ENCODE measurements at places on chromosomes 4 and X.
A peak's percentile ranks its signal among the peaks of the same experiment; 100 is the strongest.

- DNase-seq = no peak
These were observed 360.3 kb upstream of the CXorf51B start for GRCh38 chrX:146449243-146449642.

GRCh38 chr4:1998296-1998695 is 10.5 kb downstream of the NELFA start:
- DNase-seq = no peak

GRCh38 chrX:132412208-132412607 is 76.6 kb downstream of the MBNL3 start:
- no peak for DNase-seq

- no peak for DNase-seq
These were observed 132.7 kb downstream of the PALLD start for GRCh38 chr4:168629566-168629965.

GRCh38 chr4:177455561-177455970 is 13.3 kb upstream of the AGA start:
- DNase-seq = no peak

DNA sequence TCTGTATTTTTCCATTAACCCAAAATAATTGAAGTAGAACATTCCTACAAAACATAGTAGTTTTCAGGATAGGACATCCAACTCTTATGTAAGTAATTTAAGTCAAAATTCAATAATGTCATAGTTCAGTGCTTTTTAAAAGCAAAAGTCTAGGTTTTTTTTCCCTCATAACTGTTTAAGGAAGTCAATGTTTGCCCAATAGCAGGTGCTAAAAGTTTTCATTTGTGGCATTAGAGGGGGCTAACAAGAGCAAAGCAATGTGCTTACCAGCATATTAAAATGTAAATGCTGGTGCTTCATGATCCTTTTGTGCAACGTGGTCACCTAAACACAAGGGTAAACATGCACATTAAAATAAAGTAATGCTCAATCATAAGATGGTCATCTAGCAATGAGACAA is 155.2 kb upstream of the PPP1R2C start:
- no peak for DNase-seq

DNA sequence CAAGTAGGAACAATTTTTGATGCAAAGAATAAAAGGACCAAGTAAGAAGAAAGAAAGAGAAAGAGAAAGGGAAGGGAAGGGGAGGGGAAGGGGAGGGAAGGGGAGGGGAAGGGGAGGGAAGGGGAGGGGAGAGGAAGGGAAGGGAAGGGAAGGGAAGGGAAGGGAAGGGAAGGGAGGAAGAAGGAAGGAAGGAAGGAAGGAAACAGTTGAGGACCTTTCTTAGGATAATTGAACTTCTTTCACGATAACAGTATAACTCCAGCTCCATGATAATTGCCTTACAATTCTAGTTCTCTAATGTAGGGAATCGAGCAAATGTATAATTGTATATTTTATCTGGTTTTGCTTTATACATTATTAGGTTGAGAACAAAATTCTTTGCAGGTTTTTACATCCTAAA is 556.2 kb upstream of the PCDH10 start:
- no peak for DNase-seq

DNA sequence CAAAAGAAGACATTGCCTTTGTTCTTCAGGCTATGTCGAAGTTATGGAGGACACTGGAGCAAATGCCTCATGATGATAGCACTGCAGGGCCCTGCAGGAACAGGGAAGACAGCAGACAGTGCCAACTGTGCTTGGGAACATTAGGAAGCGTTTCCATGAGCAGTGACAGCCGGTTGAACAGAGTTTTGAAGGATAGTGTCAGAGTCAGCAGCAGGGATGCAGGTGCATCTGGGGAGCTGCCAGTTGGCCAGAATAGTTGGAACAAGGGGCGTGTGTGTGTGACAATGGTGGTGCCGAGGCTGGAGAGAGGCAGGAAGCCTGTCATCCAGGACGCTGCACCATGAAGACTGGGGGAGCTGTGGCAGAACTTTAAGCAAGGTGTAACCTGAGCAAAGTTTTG is 88.6 kb downstream of the SHROOM3 start:
- DNase-seq = no peak

- no peak for DNase-seq
These were observed 74.2 kb downstream of the TAF1 start for GRCh38 chrX:71440401-71440800.

DNA sequence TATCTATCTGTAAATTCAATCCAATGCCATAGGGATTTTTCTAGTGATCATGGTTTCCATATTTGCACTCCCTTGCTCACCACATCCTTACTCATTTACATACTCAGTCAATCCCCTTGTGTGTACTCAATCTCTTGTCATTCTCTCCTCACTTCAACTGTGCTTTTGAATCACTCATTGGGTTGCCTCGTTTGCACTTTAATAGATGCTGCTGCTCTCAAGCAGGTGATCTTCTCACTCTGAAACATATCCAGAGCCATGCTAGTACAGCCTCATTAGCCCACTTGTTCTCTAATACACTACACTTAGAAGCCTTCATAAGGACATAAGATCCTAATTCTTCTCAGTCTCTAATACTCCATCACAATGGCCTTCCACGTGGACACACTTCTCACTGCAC is 507.9 kb downstream of the TECRL start:
- DNase-seq = no peak

- DNase-seq = no peak
These were observed 2.8 kb upstream of the RUFY3 start for GRCh38 chr4:70718811-70719604.

- no peak for DNase-seq
These were observed 2.9 kb downstream of the HDAC8 start for GRCh38 chrX:72569786-72570185.

DNA sequence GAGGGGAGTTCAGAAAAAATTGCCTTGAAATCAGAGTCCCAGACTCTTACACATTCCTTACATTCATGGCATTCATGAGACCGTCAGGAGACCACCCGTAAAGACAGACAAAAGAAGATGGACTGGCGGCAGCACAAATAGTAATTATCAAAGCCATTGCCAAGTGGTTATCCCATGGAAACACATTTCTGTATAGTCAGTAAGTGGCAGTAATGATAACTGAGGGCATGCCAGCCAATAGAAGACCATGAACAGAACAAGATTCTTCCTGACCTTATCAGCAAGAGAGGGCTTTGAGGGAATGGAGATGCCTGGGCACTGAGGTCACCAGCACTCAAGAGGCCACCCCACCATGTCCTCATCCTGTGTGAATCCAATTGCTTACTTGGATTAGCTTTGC is 121.7 kb upstream of the HCCS start:
- DNase-seq = no peak

GRCh38 chr4:80586716-80587115 is 251.2 kb downstream of the CFAP299 start:
- no peak for DNase-seq

GRCh38 chrX:19955306-19955705 is 35.6 kb downstream of the BCLAF3 start:
- no peak for DNase-seq

DNA sequence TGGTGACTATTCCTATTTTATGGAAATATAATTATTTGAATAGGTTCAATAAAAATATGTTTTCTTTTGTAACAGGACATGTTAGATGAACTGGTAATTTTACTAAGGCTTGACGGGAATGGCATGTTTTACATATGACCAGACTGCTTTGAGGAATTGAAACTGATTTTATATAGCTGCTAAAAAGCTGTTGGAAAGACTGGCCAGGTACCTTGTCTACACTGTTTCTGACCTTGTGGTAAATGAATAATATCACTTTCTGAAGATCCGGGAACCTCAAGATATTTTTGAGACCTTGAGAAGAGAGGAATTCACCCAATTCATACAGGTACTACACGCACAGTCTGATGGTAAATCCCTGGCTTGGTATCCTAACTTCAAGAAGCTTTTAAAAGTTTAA is 42.1 kb upstream of the USP46 start:
- peak; percentile 31 for DNase-seq

GRCh38 chr4:174697202-174697601 is 131.8 kb downstream of the GLRA3 start:
- no peak for DNase-seq

- DNase-seq = no peak
These were observed 235.8 kb downstream of the TRAM1L1 start for GRCh38 chr4:116849620-116850019.

- peak; percentile 31 for DNase-seq
These were observed at the start of gene GPRIN3 for GRCh38 chr4:89307446-89308160. Gene GPRIN3, minus strand, starts transcription at chr4:89307800. Its CDS starts 57,690 bp downstream, at chr4:89250110.

DNA sequence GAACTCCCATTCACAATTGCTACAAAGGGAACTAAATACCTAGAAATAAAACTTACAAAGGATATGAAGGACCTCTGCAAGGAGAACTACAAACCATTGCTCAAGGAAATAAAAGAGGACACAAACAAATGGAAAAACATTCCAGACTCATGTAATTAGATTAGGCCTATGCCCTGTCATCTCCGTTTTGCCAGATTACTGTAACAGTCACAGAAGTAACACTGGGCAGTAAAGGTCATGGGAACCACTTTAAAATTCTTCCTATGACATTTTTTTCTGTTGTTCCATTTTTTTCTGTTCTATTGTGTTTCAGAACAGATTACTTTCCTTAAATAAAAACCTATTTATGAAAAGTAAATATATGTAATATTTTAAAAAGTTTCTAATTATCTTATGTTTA is 199.4 kb upstream of the CENPE start:
- no peak for DNase-seq

- no peak for DNase-seq
These were observed 100.3 kb downstream of the PAPSS1 start for GRCh38 chr4:107619731-107620130.

DNA sequence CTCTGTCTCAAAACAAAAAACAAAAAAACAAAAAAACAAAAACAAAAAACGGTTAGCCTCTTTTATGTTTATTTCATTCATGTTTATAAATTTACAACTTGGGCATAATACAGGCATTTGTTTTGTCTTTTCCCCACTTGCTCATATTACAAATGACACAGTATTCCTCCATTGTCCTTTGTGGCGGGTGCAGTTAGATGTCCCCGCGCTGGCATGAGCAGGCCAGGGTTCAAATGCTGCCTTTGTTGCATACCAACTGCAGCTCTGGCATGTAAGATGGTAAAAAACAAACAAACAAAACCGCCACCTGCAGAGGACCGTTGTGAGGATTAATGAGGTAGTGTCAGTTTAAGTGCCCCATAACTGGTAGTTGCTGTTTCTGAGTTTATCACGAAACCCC is 16.1 kb upstream of the HPF1 start:
- no peak for DNase-seq

DNA sequence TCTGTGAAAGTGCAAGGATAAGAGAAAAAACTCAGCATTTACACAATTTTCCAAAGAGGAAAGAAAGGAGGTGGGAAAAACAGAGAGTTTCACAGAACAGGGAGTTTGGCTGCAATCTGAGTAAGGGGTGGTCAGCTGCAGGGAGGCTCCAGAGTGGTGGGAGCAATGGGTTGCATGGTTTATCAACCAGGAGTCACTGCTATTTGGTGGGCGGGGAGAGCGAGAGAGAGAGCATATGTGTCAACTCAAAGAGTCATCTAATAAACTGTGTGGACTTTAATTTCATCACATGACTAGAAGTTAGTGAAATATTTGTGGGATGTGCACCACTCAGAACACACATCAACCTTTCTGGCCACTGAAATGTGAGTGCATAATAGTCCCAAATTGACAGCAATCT is 94.6 kb downstream of the FAM13A start:
- DNase-seq = no peak

DNA sequence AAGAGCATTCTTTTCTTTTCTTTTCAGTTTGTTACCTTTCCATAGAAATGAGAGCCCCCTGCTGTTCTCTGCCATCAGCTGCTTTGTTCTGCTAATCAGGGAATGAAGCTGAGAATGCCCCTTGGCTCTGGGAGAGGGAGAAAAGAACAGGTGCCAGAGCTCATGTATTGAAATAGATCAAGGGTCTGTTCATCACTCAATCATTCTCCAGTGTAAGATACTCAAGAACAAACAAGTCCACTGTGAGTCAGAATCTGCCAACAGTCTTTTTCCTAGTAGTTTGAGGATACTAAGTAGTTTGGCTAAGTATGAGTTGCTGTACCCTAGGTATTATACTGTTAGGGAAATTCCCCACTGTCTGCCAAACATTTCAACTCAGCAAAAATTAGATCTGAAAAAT is 144.3 kb downstream of the RTL3 start:
- DNase-seq = no peak

DNA sequence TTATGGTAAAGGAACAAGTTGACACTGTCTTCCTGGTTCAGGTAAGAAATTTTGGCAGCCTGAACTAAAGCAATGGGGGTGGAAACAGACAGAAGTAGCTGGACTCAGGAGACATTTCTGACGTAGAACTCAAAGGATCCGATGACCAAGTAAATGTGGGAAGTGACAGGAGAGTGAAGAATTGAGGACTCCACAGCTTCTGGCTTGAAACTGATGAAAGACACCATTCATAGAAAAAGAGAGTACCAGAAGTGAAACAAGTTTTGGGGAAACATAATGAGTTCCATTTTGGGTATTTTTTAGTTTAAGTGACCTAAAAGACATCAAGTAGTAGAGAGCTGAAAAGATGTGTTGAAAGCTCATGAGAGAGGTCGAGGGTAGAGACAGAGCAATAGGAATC is 5.7 kb downstream of the FAM120C start:
- no peak for DNase-seq

DNA sequence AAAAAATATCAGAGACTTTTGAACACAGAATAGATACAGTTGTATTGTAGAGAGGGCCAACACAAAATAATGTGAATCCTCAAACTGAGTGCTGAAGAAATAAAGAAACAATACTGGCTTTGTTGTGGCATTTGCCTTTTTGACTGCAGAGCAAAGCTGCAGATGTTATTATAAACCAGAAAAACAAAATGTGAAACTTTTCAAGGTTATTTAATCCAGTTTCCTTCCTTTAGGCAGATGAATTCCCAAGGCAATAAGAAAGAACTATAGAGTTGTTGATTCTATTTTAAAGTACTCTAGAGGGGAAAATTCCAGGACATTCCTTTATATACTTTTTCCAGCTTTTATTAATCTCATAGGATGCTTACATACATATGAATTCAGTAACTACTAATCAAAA is 186.8 kb downstream of the NDST4 start:
- DNase-seq = no peak

- no peak for DNase-seq
These were observed 26.4 kb upstream of the PNMA3 start for GRCh38 chrX:153029875-153030274.

GRCh38 chr4:108292229-108292628 is 123.5 kb upstream of the LEF1 start:
- no peak for DNase-seq

DNA sequence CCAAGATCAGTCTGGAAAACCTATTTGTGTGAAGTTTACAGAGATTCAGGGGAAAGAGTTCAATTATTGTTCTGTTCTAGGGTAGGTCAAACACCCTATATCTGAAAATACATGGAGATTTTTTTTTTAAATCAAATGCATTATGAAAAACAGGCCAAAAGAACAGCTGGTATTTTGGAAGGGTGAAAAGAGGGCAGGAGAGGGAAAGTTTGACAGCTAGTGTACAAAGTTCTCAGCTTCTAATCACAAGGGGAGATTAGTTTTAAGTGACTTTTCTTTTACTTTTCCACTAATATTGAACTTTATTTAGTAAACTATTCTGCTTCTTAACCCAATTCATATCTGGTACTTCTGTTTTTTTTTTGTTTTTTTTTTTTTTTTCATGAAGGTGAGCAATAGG is 66.2 kb upstream of the GRID2 start:
- no peak for DNase-seq

GRCh38 chrX:30253257-30253656 is 6.3 kb downstream of the MAGEB1 start:
- DNase-seq = no peak

All from GM10248 (cell line).